PC-3 (cell line): ENCODE measurements at places on chromosomes 1 and 21. TPM values are rescaled to one million over a fixed set of nuclear protein-coding genes. Genes with fewer than 3 reads are reported as not detected.

RBM11 gene
- 1.9 and 2.1 TPM in 2 replicates for total RNA-seq

PRKAA2 gene
- 3.4 and 4.5 TPM in 2 replicates for total RNA-seq

GPR25 gene
- total RNA-seq = not detected in 2 replicates

AGMAT gene
- 8.2 and 9.4 TPM in 2 replicates for total RNA-seq

RHD gene
- not detected in 2 replicates for total RNA-seq

SH3D21 gene
- total RNA-seq = 11.3 and 16.4 TPM in 2 replicates
